Spleen (tissue), 13 donors: ENCODE measurements at places on chromosomes 7 and 10. TPM values are rescaled to one million over a fixed set of nuclear protein-coding genes. Genes with fewer than 3 reads are reported as not detected.

The OR2A5 gene
- not detected for polyA plus RNA-seq

The PAXIP1 gene
- polyA plus RNA-seq = 2.7 TPM

The CYP2C8 gene
- 1.0 TPM for polyA plus RNA-seq

GRCh38 chr10:116787893-116788665, 45.7 kb upstream of the HSPA12A start:
- no peaks in the 10 kb centered on the region for H3K27me3 ChIP-seq
- no peak overlapping the region for H3K4me3 ChIP-seq
- H3K4me1 ChIP-seq = peaks cover 4% of the 10 kb centered on the region
- H3K36me3 ChIP-seq = no peaks in the 10 kb centered on the region
